ENCODE measurements at places on chromosomes 5 and 9.

- no peak for DNase-seq
Measured at GRCh38 chr5:139512786-139513390, 30.3 kb upstream of the STING1 start.

DNA sequence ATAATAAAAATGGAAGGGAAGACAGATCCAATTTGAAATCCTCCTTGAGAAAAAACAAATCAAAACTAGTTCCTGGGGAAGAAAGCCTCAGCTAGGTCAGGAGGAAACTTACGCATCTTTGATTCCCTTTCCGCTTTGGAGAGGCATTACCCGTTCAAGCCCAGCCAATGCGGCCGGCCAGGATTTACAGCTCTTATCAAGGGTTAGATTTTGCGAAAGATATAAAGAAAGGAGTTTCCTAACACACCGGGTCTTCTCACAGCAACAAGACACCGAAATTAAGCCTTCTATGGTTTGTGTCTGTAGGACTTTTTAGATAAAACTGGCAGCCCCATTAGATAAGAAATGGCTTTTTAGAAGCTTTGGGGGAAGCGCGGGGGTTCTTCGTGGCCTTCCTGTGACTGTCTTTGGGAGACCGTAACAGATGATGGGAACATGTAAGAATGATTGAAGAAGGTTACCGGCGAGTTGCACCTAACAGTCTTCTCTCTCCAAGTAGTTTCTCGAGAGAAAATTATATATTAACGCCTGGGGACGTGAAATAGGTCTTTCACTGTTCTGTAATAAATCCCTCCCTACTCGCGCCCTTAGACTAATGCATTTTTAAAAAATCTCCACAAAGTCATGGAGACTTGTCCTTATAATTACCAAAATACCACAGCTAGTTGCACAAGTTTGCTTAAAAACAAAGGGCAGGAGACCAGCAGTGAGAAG is 1.3 kb upstream of the ISL1 start:
- DNase-seq: no peak

DNA sequence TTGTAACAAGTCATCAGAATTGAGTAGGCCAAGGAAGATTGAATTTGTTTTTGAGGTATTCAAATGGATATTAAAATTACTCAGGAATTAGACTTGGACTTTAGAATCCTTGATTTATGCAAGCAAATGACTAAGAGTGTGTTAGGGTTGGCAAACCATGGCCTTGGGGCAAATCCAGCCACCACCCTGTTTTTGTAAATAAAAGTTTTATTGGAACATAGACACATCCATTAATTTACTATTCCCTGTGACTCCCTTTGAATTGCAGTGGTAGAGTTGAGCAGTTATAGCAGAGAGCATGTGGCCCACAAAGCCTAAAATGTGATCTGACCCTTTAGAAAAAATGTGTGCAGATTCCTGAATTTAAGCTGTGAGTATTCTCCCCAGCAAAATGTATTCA is 115.6 kb downstream of the WDR70 start:
- no peak for DNase-seq

GRCh38 chr5:32153723-32154122 is 20.4 kb downstream of the GOLPH3 start:
- DNase-seq: no peak

DNA sequence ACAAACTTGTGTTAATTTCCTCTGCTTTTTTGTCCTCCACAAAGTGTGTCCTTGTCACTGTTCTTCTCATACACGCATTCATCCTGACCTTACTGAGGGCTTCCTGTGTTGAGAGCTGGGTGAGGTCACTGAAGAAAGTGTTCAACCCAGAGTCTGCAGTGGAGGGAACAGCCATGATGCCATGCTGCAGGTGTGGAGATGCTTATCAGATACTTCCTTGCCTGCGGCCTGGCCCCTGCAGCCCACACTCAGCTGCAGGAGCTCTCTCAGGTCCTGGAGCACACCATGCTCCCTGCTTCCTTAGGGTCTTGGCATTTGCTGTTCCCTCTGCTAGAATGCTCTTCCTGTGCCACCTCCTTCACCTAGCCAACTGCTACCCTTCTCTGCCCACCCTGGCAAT is 108.1 kb upstream of the SPRY4 start:
- DNase-seq: no peak

GRCh38 chr5:20572614-20573013 is 584.6 kb upstream of the CDH18 start:
- peak; percentile 34 for DNase-seq

- no peak for DNase-seq
Measured at GRCh38 chr5:151066920-151067319, 13.9 kb downstream of the TNIP1 start.

DNA sequence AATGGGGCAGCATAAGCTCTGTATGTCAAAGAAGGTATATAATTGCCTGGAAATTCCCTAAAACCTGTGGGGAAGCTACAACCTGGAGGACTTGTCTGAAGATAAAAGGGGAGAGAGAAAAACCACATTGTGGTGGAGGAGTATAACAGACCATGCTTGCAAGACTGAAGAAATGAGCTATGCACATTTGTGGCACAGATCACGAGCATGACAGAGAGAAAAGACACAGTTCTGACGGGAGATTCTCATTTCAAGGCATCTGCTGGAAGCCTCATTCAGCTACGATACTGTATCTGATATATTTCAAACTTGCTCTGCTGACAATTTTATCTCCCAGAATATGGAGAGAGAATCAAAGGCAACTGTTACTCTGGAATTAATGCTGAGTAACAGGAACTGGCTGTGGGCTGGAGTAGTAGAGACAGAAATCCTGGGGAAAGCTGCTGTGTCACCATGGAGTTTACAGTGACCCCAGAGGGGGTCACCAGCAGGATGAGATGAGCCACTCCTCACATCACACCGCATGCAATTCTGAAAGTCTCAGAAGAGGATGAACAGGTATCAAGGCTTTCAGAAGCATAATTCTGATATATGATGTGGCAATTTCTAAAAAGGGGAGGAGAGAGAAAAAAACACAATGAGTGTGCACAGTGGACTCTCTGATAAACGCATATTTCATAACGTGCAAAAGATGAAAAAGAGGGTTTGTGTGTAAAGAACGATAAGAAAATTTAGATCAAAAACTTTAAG is 528.8 kb downstream of the IRX1 start:
- no peak for DNase-seq

DNA sequence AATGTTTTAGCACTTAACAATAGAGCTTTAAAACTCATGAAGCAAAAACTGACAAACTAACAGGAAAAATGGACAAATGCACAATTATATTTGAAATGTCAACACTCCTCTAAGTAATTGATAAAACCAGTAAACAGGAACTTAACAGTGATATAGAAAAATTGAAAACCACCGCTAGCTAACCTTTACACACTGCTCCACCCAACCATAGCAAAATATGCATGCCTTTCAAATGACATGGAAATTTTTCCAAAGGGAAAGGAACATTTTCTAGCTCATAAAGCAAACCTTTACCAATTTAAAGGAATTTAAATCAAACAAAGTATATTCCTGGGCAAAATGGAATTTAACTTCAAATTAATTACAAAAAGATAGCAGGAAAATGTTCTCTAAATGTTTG is 109.2 kb downstream of the ADAMTS19 start:
- no peak for DNase-seq

DNA sequence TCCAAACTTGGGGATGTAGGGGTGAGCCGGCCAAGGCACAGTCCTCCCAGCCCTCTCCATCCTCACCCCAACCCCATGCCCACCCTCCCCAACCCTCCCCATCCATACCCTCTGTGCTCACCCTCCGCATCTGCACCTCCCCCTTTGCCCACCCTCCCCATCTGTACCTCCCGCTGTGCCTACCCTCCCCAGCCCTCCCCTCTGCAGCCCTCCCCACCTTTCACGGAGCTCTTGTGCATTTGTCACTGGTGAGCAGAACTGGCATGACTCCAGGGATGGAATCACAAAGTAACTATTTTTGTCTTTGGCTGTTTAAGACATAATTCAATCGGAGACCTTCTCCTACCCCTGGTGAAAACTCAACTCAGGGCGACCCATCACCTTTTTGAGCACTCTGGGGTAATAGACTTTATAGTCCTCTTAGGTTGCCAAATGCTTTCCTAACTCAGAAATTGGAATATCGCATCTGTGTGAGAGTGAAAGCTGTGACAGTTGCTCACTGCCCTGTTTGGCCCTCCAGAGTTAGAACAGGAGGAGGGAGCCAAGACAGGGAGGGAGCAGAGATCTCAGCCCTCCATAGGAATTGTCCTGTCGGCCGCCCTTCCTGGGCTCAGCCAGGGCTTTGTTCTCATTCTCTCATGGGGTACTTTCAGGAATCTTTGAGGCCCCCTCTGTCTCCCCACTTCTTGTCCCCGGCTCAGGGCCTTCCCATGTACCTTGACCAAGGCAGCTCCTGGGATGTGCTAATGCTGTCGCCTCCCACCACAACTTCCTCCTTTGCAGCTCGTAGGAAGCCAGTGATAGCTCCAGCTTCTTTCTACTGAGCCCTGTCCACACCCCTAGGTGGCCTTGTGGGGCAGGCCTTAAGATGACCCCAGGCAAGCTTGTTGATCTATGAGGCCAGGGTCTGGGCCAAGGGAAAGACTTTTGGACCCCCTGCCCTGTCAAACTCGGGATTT is 36.2 kb downstream of the OTULIN start:
- DNase-seq: no peak

- no peak for DNase-seq
Measured at GRCh38 chr5:112192866-112193265, 226.2 kb downstream of the EPB41L4A start.

GRCh38 chr5:122835681-122836080 is 9.7 kb upstream of the SNX24 start:
- no peak for DNase-seq

GRCh38 chr5:88889189-88890069 is 6.4 kb upstream of the MEF2C start:
- no peak for DNase-seq

DNA sequence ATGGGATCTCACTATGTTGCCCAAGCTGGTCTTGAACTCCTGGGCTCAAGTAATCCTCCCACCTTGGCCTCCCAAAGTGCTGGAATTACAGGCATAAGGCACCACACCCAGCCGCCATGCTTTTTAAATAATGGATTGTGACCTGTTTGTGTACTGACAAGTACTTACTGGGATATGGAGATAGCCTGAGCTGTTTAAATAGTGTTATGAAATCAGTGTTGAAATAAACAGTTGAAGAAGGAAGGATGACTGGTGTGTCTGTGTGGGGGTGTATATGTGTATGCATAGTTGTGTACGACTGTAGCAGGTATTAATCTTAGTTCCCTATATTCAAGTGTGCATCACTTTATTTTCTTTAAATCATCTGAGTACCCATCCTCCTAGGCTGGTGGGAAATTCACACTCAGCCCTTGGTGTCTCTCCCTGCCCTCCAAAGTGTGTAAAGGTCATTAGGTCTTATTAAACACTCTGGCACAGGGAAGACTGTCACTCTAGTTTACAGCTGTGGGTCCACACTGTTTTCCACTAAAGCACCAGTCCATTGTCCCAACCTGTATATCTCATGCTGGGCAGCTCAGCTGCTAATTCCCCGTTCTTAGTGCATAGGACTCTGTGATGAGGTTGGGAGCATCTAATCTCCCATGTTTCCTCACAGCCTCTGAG is 91.0 kb downstream of the SNX18 start:
- DNase-seq: no peak

- no peak for DNase-seq
Measured at GRCh38 chr5:120446068-120446492, 18.0 kb upstream of the PRR16 start.

GRCh38 chr5:80782626-80783025 is 127.8 kb upstream of the DHFR start:
- DNase-seq: no peak

- no peak for DNase-seq
Measured at GRCh38 chr5:141674747-141675146, 7.3 kb downstream of the ARAP3 start.

GRCh38 chr5:58666598-58667581 is 84.0 kb downstream of the RAB3C start:
- DNase-seq: no peak
